ENCODE measurements at places on chromosomes 2 and 18. TPM values are rescaled to one million over a fixed set of nuclear protein-coding genes. Genes with fewer than 3 reads are reported as not detected.

Gene KCNF1
- polyA plus RNA-seq, result 3.9 TPM

Gene LAPTM4A
- 385 TPM for polyA plus RNA-seq

Gene ABCB11
- not detected for polyA plus RNA-seq

Gene LYG2
- polyA plus RNA-seq, result not detected

Gene PIEZO2
- 27.2 TPM for polyA plus RNA-seq

Gene LRRTM1
- 0.32 TPM for polyA plus RNA-seq

Gene MPHOSPH10
- 59.8 TPM for polyA plus RNA-seq

Gene SERPINB12
- not detected for polyA plus RNA-seq

Gene PTPRM
- polyA plus RNA-seq, result 64.3 TPM

Gene CRYGC
- not detected for polyA plus RNA-seq

Gene OTX1
- not detected for polyA plus RNA-seq

Gene LAMA1
- 2.5 TPM for polyA plus RNA-seq

Gene SERPINB7
- not detected for polyA plus RNA-seq

Gene ZNF638
- 100 TPM for polyA plus RNA-seq

Gene WDFY1
- 31.6 TPM for polyA plus RNA-seq

Gene NTSR2
- not detected for polyA plus RNA-seq

Gene ARHGAP25
- 8.3 TPM for polyA plus RNA-seq

Gene POTEJ
- polyA plus RNA-seq, result not detected

Gene FAM110C
- 0.91 TPM for polyA plus RNA-seq

Gene NLRC4
- polyA plus RNA-seq, result 1.1 TPM

Gene MC5R
- not detected for polyA plus RNA-seq

Gene ZNF142
- 13.4 TPM for polyA plus RNA-seq

Gene CAD
- polyA plus RNA-seq, result 24.2 TPM

Gene ANKRD30BL
- polyA plus RNA-seq, result 0.07 TPM

Gene ERICH2
- not detected for polyA plus RNA-seq

Gene FOXI3
- polyA plus RNA-seq, result 8.1 TPM

Gene CFAP65
- polyA plus RNA-seq, result not detected

Gene SERPINB13
- polyA plus RNA-seq, result not detected

Gene ANKRD30B
- polyA plus RNA-seq, result not detected

Gene GALNT13
- polyA plus RNA-seq, result 0.77 TPM

Gene NRP2
- polyA plus RNA-seq, result 9.5 TPM

Gene ST8SIA5
- 6.4 TPM for polyA plus RNA-seq

Gene SERPINB11
- not detected for polyA plus RNA-seq

Gene RBMS1
- polyA plus RNA-seq, result 82.9 TPM

Gene NEU4
- 3.7 TPM for polyA plus RNA-seq

Gene ZAP70
- polyA plus RNA-seq, result 2.3 TPM

Gene PLCD4
- 23.9 TPM for polyA plus RNA-seq

Gene ATG4B
- polyA plus RNA-seq, result 42.6 TPM

Gene TMEM200C
- 0.83 TPM for polyA plus RNA-seq

Gene AFF3
- polyA plus RNA-seq, result 4.9 TPM

Gene CXCR2
- polyA plus RNA-seq, result 0.20 TPM

Gene SCN2A
- 0.10 TPM for polyA plus RNA-seq

Measured in muscle of arm (tissue), 14 donors.